ENCODE measurements at places on chromosomes 2 and 18.

GRCh38 chr18:57533868-57534510, 52.5 kb downstream of the FECH start:
- H3K36me3 ChIP-seq: no peaks in the 10 kb centered on the region
- no peak for DNase-seq
- no peak overlapping the region for H3K4me3 ChIP-seq
- H3K27ac ChIP-seq: no peak overlapping the region
- no peaks in the 10 kb centered on the region for H3K27me3 ChIP-seq

GRCh38 chr18:12318334-12318697, 10.3 kb downstream of the TUBB6 start:
- H3K27me3 ChIP-seq: no peaks in the 10 kb centered on the region
- no peak overlapping the region for H3K27ac ChIP-seq
- no peaks in the 10 kb centered on the region for H3K36me3 ChIP-seq

DNA sequence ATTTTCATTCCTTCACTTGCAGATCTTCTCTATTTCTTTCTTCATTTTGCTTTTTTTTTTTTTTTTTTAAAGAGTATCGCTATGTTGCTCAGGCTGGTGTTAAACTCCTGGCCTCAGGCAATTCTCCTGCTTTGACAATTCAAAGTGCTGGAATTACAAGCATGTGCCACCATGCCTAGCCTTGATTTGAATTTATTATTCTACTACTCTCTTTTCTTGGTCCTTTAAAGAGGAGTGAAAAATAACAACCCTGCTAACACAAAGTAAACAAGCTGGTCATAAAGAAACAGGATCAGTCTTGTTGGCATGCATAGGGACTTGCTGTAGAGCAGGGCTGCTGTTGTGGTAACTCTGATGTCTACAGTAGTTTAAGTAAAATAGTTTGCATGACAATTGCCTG, 1615.3 kb upstream of the ZEB2 start:
- DNase-seq: no peak
- no peaks in the 10 kb centered on the region for H3K4me1 ChIP-seq
- no peak overlapping the region for H3K27ac ChIP-seq

- H3K27me3 ChIP-seq: no peaks in the 10 kb centered on the region
- DNase-seq: no peak
- H3K27ac ChIP-seq: no peak overlapping the region
Measured at GRCh38 chr2:61266632-61267505, 104.9 kb downstream of the C2orf74 start.

Data from naive thymus-derived CD8-positive, alpha-beta T cell (primary cell).